AG09319 (cell line): ENCODE measurements at places on chromosomes 4 and X.

DNA sequence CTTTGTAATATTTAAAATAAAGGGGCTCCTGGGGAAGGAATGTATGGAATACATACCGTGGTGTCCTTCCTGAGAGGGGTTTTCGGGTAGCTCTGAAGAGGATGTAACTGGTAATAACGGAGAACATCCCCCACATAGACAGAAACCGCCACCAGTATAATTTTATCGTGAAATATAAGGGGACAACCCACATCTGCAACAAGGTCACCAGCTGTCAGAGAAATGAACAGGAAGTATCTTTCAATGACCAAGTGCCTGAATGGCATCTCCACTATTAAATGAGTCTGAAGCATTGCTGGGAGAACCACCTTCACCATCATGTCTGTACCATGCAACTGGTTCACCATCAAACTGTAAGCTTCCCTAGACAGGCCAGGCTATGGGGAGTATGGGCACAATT, 31.7 kb downstream of the RNF175 start:
- no peak for DNase-seq

DNA sequence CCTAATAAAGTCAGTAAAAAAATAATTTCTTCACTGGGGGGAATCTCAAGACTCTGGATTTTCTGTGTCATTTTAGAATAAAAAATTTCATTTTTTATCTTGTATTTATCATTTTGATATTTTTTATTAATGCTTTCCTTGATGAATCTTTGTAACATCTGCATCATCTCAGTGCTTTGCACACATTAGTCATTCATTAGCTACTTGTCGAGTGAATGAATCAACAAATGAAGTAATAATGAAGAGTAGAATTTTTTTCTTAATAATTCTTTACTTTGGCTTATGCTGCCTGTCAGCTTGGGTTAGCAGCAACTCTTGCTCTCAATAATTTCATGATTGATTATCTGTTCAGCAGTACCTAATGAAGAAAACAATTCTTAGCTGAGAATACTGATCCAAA, 530.8 kb downstream of the GRXCR1 start:
- DNase-seq = no peak

- no peak for DNase-seq
Measured at GRCh38 chr4:137627739-137628460, 95.6 kb upstream of the PCDH18 start.

DNA sequence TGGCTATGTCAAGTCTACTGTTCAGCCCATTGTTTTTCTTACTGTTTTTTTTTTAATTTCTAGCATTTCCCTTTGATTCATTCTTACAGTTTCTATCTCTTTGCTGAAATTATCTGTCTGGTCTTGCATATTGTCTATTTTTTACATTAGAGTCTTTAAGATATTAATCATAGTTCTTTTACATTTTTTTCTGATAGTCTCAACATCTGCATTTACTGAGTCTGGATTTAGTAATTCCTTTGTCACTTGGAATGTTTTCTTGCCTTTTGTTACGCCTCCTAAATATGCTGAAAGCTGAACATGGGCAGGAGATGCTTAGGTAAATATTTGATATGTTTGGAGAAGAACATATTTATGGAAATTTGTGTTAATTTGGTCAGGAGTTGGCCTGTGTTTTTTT, 10.4 kb downstream of the JADE3 start:
- no peak for DNase-seq

DNA sequence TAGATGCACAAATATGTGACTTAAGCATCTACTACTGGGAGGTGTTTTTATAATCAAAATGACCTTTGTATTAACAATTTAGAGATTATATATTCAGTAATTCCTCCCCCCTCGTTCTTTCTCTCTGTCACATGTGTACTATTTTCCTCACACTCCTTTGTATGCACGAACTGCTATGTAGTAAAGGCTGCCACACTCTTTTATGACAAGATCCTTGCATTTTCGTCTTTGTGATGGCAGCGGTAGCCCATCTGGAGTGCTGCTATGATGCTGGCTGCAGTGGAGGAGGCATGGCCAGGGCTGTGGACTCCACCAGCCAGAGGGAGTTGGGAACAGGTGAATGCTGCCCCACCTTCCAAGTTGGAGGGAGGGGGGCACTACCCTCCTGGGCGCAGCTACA, 216.3 kb downstream of the NSUN7 start:
- no peak for DNase-seq

GRCh38 chr4:136400829-136401228, 1131.5 kb downstream of the PCDH18 start:
- no peak for DNase-seq
